ENCODE measurements at places on chromosomes 16 and 17. TPM values are rescaled to one million over a fixed set of nuclear protein-coding genes. Genes with fewer than 3 reads are reported as not detected.

- no peak for DNase-seq
Measured at GRCh38 chr17:77466140-77466539, 325.4 kb downstream of the SEC14L1 start.

MT4 gene
- not detected for total RNA-seq

DNA sequence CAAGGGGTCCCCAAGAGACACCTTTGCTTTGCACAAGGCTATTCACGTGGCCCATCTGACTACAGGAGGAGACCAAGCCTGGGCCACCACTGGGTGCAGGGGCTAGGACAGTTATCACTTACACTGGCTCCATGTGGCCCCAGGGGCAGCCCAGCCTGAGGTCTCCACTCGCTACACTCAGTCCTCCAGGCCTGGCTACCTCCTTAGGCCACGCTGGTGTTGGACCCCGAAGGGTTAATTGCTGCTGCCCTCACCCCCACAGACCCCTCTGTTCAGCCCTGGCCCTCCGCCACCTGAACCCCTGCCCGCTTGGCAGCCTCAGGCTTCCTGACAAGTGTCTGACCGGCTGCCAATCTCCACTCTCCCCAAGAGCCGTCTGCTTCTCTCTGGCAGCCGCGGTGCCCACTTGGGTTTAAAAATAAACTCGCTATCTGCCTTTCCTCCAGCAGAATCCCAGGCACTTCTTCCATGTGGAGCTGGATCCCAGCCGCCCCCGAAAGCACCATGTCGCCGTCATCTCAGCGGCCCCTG, 27.8 kb downstream of the ADAM11 start:
- peak; percentile 65 for DNase-seq

DNA sequence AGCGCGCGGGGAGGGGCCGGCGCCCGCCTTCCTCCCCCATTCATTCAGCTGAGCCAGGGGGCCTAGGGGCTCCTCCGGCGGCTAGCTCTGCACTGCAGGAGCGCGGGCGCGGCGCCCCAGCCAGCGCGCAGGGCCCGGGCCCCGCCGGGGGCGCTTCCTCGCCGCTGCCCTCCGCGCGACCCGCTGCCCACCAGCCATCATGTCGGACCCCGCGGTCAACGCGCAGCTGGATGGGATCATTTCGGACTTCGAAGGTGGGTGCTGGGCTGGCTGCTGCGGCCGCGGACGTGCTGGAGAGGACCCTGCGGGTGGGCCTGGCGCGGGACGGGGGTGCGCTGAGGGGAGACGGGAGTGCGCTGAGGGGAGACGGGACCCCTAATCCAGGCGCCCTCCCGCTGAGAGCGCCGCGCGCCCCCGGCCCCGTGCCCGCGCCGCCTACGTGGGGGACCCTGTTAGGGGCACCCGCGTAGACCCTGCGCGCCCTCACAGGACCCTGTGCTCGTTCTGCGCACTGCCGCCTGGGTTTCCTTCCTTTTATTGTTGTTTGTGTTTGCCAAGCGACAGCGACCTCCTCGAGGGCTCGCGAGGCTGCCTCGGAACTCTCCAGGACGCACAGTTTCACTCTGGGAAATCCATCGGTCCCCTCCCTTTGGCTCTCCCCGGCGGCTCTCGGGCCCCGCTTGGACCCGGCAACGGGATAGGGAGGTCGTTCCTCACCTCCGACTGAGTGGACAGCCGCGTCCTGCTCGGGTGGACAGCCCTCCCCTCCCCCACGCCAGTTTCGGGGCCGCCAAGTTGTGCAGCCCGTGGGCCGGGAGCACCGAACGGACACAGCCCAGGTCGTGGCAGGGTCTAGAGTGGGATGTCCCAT, 232.8 kb downstream of the SEC14L1 start:
- no peak for DNase-seq

GRCh38 chr17:29592850-29593551, at the start of gene ANKRD13B:
TSS of gene ANKRD13B (plus strand) at chr17:29593132. CDS start at chr17:29593622, 490 bp downstream.
- DNase-seq, result peak; percentile 57

- DNase-seq, result no peak
Measured at GRCh38 chr17:60971515-60972369, 294.1 kb downstream of the BCAS3 start.

GRCh38 chr17:65035191-65035590, 21.3 kb downstream of the GNA13 start:
- DNase-seq, result no peak

DNA sequence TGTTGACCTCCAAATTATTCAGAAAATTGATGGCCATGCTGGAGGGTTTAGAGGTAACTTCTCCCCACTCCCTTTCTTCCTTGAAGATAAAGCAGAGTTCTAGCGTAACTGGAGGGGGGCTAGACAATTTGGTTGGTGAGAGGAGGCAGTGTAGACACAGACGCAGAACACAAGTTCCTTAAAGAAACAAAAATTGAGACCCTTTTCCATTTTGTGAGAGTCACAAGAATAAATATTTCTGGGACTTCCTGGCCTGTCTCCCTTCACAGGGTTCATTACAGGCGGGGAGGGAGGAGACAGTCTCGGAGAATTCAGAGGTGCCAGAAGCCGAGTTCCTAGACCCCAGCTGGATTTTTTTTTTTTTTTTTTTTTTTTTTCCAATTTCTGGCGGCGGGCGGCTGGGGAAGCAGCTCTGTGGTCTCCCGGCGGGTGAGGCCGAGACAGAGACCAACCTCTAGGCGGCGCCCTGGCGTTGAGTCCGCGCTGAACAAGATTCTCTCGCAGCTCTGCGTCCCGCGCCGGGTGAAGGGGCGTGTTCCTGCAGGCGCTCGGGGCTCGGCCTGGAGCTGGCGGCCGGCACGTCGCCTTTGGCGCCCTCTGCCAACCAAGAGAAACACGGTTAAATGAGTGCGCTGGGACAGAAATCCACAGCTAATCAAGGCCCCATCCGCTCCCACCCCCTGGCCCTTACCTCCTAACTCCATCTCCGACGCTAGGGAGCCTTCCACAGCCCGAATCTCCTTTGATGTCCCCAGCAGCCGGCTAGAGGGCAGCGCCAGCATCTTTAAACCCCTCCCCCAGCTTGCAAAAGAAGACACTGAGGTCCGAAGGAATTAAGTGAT, 10.2 kb upstream of the HOXB9 start:
- DNase-seq, result peak; percentile 66

CSH1 gene
- not detected for total RNA-seq

AHSP gene
- not detected for total RNA-seq

- no peak for DNase-seq
Measured at GRCh38 chr16:88977812-88978607, 1.0 kb upstream of the CBFA2T3 start.

HS3ST6 gene
- total RNA-seq, result not detected
